ENCODE measurements at places on chromosomes 1 and 21. TPM values are rescaled to one million over a fixed set of nuclear protein-coding genes. Genes with fewer than 3 reads are reported as not detected.
A peak's percentile ranks its signal among the peaks of the same experiment; 100 is the strongest.

GRCh38 chr1:245807954-245808719, 653.4 kb downstream of the KIF26B start:
- no peak overlapping the region for H3K4me3 ChIP-seq
- H3K27me3 ChIP-seq = no peaks in the 10 kb centered on the region
- peaks cover 44% of the 10 kb centered on the region for H3K4me1 ChIP-seq
- no peak for DNase-seq
- peak overlapping the region; percentile 60 for H3K27ac ChIP-seq

DNA sequence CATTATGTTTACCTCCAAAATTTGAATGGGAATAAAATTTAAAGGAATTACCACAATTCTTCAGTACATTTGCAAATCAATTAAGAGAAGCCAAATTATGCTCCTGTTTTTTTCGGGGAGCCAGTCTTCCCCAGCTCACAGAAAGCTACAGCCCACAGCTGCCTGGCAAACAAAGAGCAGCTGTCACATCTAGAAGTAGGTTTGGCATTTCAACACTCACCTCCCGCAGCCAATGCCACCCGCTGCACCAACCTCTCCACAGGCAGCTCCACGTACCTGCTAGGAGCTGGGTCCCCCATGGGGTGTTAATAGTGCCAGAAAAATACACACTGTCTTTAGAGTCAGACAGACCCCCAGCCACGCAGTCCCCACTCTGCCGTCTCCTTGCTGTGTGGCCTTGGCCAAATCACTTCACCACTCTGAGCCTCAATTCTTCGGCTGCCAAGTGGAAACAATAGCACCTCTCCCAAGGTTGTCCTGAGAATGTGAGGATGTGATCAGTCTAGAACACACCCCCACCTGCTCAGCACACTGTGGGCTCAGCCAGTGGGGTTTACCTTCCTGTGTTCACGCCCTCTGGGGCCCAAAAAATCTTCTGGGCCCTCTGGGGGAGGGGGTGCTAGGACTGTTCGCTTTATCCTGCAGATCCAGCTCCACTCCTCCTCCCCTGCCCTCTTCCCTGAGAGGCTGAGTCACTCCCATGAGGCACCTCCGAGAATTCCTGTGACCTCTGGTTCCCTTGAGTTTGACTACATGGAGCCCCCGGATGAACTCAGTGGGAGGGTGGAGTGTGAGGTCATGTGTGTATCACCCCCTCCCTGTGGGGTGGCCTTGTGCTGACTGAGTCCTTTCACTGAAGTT, 204.3 kb upstream of the GRIK3 start:
- no peak for DNase-seq
- no peak overlapping the region for H3K27ac ChIP-seq
- H3K36me3 ChIP-seq = no peaks in the 10 kb centered on the region
- H3K4me1 ChIP-seq = peaks cover 3% of the 10 kb centered on the region

DNA sequence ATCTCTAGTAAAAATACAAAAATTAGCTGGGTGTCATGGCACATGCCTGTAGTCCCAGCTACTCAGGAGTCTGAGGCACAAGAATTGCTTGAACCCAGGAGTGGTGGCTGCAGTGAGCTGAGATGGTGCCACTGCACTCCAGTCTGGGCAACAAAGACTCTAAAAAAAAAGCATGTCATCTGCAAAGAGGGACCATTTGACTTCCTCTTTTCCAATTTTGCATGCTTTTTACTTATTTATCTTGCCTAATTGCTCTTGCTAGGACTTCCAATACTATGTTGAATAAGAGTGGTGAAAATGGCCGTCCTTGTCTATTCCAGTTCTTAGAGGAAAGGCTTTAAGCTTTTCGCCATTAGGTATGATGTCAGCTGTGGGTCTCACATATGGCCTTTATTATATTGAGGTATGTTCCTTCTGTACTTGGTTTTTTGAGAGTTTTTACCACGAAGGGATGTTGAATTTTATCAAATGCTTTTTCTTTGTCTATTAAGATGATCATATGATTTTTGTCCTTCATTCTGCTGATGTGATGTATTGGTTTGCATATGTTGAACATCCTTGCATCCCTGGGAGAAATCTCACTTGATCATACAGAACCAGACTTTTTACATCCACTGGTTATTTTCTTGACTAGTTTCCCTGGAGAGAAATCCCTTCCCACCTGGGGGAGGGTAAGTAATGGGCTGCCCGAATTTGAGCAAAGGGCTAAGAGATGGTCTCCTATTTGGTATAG, 17.0 kb upstream of the RAP1GAP start:
- no peak for DNase-seq
- H3K4me3 ChIP-seq = no peak overlapping the region
- peaks cover 50% of the 10 kb centered on the region for H3K36me3 ChIP-seq
- H3K27ac ChIP-seq = no peak overlapping the region

DNA sequence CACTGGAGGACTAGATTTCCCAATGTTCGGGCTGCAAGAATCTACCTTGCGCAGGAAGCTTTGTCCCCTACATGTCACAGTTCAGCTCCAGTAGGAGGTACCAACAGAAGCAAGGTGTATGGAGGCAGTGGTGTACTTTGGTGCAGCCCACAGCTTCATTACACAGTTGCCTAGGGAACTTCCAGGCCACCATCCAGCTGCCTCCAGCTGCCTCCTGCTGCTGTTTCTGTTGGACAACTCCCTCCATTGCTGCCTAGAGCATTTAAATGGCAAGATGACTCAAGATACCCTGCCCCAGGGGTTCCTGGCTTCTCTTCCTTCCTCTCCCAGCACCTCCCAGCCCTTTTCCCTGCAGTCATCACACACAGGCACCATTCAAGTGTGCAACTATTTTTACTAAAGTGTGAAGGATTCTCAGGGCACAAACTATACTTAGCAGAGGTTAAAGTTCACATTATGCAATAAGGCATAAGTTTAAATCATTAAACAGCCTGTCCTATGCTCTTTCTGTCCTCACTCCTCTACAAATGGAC, 39.0 kb upstream of the ATP1A1 start:
- no peaks in the 10 kb centered on the region for H3K27me3 ChIP-seq
- no peak overlapping the region for H3K27ac ChIP-seq
- peaks cover 40% of the 10 kb centered on the region for H3K4me1 ChIP-seq
- no peak for DNase-seq
- H3K4me3 ChIP-seq = no peak overlapping the region
- no peaks in the 10 kb centered on the region for H3K36me3 ChIP-seq

DNA sequence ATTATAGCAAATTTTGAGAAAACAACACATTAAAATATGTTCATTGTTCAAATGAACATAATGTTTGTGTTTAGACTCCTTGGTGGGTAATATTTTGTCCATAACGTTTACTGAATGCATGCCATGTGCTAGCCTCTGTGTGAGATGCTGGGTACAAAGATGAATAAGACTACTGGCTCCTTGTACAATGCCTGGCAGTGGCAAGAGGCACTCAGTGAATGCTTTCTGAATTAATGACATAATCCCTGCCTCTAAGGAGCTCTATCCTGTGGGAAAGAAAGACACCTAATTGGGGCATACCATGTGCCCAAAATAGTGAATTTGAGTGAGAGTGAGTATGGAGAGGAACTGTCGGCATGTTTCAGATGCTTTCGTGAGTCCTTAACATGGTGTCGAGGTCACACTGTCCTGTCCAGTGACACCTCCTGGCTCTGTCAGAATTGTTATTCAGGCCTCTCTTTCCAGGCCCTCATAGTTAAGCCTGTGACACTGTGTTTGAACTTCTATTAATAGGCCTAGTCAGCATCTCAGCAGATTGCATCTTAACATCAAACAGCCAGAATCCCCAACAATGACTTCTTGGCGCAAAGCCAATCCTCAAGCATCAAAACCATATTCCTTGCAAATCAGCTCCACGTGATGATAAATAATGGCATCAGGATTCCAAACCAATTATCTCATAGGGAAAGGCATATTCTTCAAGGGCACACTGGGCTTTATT, 32.8 kb upstream of the S1PR1 start:
- DNase-seq = no peak
- no peaks in the 10 kb centered on the region for H3K36me3 ChIP-seq
- no peak overlapping the region for H3K27ac ChIP-seq
- no peak overlapping the region for H3K4me3 ChIP-seq
- H3K4me1 ChIP-seq = no peaks in the 10 kb centered on the region

- no peaks in the 10 kb centered on the region for H3K27me3 ChIP-seq
- peaks cover 25% of the 10 kb centered on the region for H3K4me1 ChIP-seq
- H3K27ac ChIP-seq = peak overlapping the region; percentile 22
- H3K36me3 ChIP-seq = peaks cover 3% of the 10 kb centered on the region
- DNase-seq = no peak
- H3K4me3 ChIP-seq = no peak overlapping the region
Observed at GRCh38 chr1:46790446-46791101, 8.3 kb upstream of the CYP4B1 start.

GRCh38 chr1:221994274-221994698, 252.4 kb upstream of the DUSP10 start:
- no peaks in the 10 kb centered on the region for H3K4me1 ChIP-seq
- no peak overlapping the region for H3K27ac ChIP-seq
- H3K4me3 ChIP-seq = no peak overlapping the region
- no peaks in the 10 kb centered on the region for H3K36me3 ChIP-seq
- H3K27me3 ChIP-seq = no peaks in the 10 kb centered on the region

The PGLYRP4 gene
- not detected for total RNA-seq

GRCh38 chr1:8423269-8423691, 105.4 kb downstream of the SLC45A1 start:
- peaks cover 31% of the 10 kb centered on the region for H3K4me1 ChIP-seq
- no peaks in the 10 kb centered on the region for H3K27me3 ChIP-seq
- peaks cover 1% of the 10 kb centered on the region for H3K36me3 ChIP-seq
- DNase-seq = no peak

Measured in progenitor cell of endocrine pancreas (in vitro differentiated cells).